Hypothalamus (tissue), 51 donors: ENCODE measurements at places on chromosomes 11 and 22.

DNA sequence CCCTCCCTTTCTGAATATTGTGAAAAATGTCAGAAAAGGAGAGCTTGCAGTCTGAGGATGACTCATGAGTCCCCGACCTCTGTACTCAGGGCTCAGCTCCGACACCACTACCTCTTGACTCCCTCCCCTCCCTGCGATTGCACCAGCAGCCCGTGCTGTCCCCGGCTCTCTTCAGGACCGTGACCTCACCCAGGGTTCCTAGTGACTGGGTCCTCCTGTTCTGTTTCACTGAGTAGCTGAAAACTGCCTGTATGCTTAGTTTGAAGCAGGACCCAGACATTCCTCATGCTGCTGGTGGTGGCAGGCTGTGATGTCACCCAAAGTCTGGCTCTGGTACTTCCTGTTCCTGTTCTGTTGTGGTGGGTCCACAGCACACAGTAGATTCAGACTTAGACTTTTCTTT is 11.7 kb downstream of the PHRF1 start:
- peak; percentile 43 for DNase-seq

GRCh38 chr11:27375370-27375769 is 12.4 kb upstream of the CCDC34 start:
- no peak for DNase-seq

GRCh38 chr11:47991266-47991830 is 11.0 kb downstream of the PTPRJ start:
- DNase-seq, result no peak

DNA sequence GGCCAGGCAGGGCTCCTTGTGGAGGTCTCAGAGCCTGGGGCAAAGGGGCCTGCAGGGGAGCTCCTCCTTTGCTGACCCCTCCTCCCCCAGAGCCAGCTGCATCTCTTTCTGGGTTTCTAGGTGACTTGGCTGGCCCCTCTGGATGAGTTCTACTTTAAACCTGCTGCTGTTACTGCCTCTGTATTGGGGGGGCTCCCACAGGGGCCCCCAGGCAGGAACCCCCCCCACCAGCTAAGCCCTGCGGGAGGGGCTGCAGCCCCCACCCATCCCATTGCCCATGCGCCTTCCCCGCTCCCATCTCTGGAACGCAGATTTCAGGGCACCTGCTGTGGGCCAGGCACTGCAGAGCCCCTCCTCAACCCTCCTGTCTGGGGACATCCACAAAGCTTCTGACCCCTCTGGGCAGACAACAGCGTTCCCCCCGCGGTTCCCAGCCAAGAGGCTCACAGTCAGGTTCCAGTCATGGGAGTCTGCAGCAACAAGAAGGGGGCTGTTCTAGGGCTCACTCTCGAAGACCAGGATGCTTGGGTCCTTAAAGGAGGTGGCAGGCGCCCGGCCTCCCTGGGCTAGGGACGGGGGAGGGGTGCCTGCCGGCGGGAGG is 815 bp upstream of the PLCB3 start:
- DNase-seq, result no peak

DNA sequence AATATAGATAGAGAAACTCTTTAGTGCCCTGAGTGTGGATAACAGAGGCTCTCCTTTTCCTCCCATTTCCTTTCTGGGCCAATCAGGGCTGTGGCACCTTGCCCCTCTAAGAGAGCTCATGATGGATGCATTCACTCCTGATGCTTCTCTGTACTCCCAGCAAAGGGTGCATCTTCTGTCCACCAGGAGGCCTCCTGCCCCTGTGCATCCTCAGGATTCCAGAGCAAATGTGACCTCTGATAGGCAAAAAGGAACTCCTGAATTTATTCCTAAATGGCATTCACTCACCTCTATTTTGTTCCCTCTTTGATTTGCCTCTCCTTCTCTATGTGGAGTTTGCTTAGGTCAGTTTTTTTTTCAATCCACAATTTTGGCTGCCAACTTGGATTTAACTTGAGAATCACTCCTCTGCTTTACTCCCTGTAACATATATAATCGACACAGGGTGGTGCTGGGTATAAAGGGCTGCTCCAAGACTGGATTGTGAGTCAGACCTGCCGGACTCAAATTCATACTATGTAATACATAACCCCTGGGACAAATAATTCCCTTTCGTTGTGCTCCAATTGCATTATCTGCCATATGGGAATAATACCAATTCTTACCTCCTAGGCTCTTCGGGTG is 1.1 kb upstream of the MRGPRX4 start:
- no peak for DNase-seq

DNA sequence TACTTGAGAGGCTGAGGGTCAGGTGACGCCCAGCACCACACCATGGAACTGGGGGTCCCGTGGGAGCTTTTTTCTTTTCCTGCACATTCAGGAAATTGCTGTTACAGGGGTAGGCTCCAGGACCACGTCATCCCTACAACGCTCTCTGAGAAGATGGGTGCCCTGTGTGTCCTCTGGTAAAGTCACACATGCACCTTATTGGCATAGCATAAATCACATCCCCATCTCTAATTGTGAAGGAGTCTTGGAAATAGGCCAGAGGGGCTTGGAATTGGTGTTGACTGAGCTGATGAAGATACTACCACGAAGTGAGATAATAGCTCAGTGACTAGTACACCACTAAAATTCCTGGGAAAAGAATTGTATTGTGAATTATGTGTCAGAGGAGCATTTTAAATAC is 57.6 kb downstream of the TNRC6B start:
- DNase-seq, result no peak
